Stimulated activated CD8-positive, alpha-beta memory T cell treated with anti-CD3 and anti-CD28 coated beads, Interleukin-2, amount 100 ng/mL, for 1 hour (primary cell): ENCODE measurements at places on chromosomes 1 and 21.

DNA sequence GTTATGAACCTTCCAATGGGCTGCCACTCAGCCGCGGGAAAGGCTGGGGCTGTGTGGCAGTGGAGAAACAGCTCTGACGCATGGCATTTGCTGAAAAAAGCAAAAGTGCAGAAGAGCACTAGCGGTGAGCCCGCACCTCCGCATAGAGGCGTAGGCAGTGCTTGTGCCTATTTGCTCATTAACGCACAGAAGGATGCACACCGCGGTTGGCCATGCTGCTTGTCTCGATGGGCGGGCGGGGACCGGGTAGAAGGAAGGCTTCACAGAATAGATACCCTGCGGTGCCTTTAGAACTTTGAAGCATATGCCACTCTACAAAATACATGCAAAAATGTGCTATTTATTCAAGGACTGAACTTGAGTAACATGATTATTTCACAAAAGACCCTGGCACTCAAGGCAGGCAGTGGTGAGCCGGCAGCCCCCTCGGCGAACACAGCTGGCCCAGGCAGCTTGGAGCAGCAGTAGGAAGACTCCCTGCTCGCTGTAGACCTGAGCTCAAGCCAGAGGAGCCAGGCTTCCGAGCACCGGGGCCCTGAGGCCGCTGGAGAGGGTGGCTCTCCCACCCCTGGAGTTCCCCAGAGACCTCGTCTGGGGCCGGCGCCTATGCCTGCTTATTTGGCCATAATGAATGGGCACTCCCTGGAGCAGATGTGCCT is 71.5 kb downstream of the SIK1 start:
- DNase-seq, result no peak

DNA sequence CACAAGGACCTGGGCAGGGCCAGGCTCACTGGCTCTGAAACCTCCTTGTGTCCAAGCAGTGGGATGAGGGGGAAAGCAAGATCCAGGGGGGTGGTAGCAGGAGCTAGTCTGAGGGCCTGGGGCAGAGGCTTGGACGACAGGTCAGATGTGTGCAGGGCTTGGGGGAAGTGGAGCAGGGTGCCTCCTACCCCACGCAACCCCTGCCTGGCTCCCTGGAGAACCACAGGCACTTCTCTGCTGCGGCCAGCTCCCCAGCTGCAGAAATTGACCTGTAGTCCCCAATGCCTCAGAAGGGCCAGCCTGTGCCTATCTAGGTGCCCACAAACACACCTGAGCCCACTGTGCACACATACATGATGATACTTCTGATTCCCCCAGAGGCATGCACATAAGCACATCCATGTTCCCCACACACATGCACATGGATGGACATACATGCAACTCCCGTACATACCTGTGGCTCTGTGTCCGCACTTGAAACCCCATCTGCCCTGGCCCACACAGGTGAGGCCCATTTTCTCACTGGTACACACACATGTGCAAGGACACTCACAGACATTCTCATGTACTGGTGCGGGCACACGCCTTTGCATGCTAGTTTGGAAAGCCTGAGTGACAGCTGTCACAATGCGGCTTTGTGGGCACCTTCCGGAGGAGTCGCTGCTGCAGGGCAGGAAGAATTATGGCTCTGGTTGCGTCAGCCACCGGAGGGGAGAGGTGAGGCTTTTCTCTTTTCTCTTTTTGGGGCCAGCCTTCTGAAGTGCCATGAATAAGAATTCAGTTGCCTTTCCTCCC is 247.2 kb upstream of the CSF3R start:
- no peak for DNase-seq

DNA sequence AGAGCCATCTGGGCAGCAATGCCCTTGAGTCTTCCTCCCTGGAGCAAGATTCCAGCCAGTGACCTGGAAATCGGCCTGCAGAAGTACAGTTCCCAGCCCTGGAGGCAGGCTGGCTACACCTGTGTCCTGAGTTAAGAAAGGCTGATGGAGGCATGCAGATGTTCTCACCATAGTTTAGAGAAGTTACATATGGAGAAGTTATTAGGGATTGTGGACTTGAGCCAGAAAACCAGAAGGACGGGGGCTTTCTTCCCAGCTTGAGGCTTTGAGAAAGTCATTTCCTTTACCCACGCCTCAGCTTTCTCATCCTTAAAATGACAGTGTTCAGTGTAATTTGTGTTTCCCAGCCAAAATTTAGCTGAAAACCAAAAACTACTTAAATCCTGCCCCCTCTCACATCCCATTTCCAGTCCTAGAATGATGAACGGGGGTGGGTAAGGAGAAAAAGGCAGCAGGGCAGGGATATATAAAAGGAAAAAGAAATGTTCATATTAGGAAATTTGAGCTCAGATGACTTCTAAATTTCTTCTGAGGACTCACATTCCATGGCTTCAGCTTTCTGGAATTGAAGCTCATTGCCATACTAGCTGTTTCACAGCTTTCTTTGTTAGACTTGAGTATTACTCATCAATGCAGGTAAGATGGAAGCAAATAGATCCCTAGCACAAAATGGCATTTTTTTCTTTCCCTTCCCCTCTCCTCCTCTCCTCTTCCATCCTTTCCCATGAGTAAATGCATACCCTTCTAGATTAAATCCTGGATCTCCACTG is 14.4 kb upstream of the C8B start:
- DNase-seq, result no peak

DNA sequence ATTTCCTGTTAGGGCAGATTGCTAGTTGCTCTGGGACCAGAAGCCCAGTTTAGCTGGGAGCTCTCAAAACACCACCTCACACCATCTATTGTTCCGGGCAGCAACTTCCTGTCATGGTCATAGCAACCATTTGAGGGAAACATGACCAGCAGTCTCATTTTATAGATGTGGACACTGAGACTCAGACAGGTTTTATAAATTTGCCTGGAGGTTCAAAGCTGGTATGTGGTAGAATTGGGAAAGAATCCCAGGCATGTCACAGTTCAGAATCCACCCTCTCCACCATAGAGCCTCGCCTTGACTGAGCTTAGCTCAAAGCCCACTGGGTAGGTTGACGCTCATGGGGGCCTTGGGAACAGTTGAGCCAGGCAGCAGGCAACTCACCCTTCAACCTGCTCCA is 14.0 kb upstream of the TRIM67 start:
- DNase-seq, result no peak

GRCh38 chr1:186559601-186560116 is 98.7 kb upstream of the PDC start:
- no peak for DNase-seq

- DNase-seq, result no peak
Observed at GRCh38 chr1:34825455-34826091, 32.8 kb downstream of the GJA4 start.

GRCh38 chr1:112268408-112268807 is 127.6 kb upstream of the CTTNBP2NL start:
- no peak for DNase-seq
